ENCODE measurements at places on chromosomes 5 and 9.

DNA sequence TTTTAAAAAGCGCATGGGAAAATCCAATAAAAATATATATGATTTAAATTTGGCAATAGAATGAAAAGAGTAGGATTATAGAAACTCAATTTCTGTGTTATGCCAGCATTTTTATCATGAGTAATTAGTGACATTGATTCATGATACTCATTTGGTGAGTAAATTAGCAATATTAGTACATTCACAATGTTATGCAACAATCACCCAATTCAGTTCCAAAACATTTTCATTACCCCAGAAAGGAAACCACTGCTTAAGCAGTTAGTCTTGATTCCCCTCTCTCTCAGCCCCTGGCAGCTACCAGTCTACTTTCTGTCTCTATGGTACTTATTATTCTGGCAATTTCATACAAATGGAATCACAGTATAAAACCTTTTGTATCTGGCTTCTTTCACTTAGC, 27.0 kb downstream of the OSMR start:
- no peak for DNase-seq

DNA sequence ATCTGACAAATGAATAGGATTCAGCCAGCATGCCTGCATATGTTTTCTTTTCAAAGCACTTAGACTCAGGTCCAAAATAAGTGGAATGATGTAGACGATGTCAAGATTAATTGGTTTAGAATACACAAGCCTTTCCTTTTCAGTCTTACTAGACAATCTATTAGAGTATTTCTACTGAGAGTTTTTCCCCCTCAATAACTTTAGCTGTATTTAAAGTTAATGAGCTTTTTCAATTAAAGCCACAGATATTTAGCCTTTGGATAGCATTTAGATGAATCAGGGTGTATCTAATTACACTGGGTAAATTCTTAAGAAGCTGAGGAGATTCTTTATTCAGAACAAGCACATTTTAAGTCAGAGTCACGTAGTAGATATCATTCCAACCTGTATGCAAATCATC, 198.7 kb upstream of the MPDZ start:
- DNase-seq, result no peak

- peak; percentile 23 for DNase-seq
Observed at GRCh38 chr5:151154931-151155774, 2.4 kb downstream of the ANXA6 start.

DNA sequence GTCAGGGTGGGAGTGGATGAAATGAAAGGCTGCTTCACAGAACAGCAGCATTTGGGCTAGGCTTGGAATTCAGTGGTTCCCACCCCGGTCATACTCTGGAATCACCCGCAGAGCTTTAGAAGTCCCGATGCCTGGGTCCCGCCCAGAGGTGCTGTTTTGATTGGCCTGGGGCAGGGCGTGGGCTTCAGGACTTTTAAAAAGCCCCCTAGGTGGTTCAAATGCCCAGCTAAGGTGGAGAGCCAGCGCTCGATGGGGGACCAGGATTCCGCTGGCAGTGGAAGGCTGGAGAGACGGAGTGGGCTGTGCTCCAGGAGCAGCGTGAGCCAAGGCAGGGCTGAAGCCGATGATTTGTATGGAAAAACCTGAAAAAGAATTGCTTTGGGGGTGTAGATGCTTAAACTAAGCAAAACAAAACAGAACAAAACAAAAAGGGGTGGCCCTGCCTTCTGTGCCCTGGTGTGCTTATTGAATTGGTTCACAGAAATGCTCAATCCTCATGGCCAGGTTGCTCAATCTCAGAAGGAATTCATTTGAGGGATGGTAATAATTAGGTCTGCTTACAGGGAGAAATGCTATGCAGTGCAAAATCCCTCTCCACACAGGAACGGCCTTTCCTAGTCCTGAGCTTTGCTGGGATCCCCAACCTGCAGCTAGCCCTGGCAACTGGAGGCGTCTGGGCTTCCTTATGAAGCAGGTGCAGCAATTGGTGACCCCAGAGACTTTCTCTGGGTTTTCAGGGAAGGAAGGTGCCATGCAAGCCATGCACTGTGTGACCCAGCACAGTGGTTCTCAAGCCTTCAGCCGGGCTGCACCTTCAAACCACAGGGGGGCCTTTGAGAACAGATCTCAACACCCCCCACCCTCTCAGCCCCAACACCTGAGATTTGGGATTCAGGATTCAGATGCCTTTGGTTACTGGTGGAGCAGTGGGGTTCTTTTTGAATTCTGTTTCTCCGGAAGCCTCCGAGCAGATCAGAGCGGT, 174.0 kb upstream of the ZNF618 start:
- no peak for DNase-seq

GRCh38 chr9:88725300-88726019, 190.5 kb downstream of the NXNL2 start:
- DNase-seq, result no peak

- DNase-seq, result no peak
Observed at GRCh38 chr5:109939116-109939682, 249.5 kb downstream of the MAN2A1 start.

- no peak for DNase-seq
Observed at GRCh38 chr9:94937214-94937903, 210.9 kb downstream of the AOPEP start.

Data from T-helper 1 cell (primary cell).